ENCODE measurements at places on chromosomes 16 and 17.

DNA sequence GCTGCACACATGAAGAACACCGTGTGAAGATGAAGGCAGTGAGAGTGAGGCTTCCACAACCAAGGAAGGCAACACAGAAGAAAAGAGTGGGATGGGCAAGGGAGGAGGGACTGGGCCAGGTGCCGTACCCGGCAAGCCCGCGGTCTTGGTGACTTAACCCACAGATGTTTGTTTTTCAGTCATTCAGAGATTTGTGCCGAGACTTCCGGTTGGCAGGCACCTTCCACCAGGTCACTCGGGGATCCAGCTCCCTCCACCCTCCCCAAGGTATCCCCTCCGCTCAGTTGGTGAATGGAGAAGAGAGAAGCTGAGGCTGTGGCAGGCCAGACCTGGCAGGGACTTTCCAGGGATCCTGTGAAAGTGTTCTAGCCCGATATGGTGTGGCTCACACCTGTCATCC, 4.9 kb upstream of the KREMEN2 start:
- DNase-seq = no peak

DNA sequence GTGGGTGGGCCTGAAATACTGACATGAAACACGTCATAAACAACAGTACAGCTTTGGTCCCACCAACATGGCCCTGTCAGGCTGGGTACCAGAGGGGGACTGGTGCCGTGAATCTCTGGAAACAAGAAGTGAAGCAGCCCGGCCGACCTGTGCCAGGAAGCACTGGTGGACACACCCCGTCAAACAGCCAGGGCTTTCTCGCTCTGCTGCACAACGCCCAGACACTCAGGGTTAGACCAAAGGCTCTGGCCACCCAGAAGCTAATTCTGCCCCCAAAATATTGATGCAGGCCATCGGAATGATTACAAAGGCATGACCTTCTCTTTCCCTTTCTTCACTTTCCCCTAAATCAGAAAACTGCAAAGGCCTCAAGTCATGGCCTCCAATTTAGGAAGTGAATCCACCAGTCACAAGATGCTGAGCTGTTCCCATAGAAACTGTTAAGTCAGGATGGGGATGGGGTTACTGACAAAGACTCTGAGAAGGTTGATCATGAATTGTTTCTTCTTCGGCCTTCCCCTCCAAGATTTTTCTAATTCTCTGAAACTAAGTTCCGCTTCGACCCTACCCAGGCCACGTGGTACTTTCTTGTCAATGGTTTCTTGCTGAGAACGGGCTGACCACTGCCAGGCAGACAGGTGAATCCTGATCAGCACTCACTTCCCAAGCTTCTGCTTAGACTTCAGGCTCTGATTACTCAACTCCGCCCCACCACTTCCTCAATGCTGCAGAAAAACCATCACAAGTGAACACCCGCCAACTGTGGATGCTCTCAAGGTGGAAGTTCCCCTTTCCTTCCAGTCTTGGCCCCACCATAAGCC, 6.7 kb downstream of the PITPNA start:
- no peak for DNase-seq

DNA sequence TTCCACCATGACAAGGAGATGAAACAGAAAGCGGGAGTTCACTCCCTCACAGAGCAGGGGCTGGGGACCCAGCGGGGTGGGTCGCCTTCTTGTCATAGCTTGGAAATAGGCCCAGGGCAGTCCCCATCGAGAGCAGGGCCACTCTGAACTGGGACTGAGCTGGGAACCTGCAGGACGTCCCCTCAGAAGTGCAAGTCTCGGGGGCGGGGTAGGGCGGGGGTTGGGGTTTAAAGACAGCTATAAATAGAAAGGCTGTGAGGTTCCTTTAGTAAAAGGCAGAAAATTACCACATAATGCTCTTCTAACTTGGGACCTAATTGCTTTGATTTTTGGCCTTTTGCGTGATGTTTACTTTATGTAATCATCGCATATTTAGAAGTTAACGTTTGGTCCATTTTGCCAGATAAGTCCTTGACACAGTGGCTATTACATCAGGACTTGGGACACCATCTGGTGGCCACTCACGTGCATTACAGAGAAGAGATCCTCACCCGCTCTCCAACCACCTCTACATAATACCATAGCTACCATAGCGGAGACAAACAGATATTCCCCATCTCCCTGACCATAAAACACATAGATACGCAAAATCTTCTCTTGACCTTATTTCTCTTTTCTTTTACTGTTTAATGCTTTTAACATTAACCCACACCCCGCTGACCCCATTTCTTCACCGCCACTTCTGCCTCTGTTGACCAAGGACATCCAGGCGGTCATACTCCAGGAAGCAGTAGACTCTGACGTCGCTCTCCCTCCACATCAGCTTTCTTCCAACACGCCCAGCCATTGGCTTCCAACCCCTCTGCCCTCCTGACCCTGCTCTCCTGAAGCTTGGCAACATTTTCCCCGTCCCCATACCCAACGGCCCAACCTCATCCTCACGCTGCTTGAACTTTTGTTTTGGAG, 27.5 kb upstream of the PIK3R6 start:
- peak; percentile 41 for DNase-seq

DNA sequence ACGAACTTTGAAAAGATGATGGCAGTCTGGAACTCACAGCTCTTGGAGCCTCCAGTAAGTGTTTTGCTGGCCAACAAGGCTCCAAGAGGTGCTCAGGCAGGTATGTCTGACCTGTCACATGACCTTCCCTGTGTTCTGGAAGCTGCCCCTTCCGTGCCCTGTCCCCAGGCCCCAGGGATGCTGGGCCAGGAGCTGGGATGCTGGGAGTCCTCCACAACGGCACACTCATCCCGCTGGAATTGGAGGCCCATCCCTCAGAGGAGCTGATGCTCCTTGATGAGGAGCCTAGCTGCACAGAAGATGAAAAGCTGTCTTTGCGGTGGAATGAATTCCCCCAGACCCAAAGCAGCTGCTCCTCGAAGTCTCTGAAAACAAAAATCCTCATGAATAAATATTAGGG, 47.8 kb downstream of the HOXB1 start:
- no peak for DNase-seq

DNA sequence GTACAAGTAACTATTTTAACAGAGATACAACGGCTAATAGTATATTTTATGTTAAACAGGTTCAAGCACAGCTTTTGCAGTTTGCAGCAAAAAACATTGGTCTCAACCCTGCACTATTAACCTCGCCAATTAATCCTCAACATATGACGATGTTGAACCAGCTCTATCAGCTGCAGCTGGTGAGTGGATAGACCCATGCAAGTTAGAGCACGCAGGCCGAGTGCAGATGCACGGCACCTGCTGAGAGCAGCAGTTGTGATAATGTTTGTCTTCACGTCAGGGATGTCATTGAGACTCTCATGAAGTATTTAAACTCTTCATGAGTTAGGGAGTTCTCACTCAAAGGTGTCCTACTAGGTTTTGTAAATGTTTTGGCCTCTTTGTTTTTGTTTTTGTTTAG, 45.6 kb downstream of the TMC6 start:
- no peak for DNase-seq

- no peak for DNase-seq
These were observed 14.8 kb upstream of the PVALEF start for GRCh38 chr17:81150377-81151077.

DNA sequence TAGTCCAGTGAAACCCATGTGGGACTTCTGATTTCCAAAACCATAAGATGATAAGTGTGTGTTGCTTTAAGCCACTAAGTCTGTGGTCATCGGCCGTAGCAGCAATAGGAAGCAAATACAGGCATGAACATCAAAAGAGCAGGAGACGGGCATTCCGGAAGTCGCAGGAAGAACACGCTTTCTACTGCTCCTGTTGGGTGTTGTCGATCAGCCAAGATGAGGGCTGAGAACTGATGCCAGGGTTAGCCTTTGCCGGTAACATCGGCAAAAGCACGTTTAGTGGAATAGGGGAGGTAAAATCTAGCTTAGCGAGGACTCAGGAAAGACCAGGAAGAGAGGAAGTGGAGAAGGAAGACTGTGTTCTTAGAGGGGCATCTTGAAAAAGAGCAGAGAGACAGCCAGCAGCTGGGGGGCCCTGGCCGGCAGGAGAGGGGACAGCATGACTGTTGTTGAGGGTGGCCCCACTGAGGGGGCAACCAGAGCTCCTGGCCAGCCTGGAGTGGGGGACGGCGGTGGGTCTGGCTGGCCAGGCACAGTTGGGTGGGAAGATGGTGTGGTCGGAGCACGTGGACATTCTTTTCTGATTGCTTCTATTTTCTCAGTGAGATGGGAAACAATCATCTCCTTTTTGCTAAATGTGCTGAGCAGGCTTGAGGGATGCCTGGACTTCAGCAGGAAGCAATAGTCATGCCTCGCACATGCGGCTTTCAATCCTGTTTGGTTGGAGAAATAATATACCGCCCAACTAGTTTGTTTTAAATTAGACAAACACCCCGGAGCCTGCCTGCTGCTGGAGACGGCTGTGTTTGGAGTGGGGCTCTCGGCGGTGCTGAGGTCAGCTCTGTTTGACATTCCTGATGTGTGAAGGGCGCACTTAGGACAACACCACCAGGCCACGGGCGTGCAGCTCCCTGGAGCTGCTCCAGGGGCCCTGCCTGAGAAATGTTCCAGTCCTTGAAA, 109.9 kb downstream of the METRNL start:
- DNase-seq = peak; percentile 68

GRCh38 chr17:82781894-82782274, 30.0 kb downstream of the TBCD start:
- peak; percentile 73 for DNase-seq

DNA sequence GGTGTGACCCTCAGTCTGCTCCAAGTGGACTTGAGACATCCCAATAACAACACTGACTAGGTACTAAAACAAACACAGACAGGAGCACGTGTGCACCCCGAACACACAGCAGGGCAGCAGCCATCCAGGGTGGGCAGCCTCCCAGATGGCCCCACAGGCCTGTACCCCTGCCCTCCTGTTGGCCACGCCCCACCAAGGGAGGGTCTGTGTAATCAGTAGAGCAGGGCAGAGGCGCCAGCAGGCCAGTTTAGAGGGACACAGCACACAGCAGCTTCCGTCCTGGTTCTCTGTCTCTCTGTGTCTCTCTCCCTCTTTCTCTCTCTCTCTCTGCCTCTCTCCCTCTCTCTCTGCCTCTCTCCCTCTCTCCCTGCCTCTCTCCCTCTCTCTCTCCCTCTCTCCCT, 21.4 kb downstream of the ACTG1 start:
- DNase-seq = no peak

- no peak for DNase-seq
These were observed 4.7 kb upstream of the NLRC5 start for GRCh38 chr16:56984639-56985038.

- DNase-seq = no peak
These were observed 18.1 kb upstream of the DNAH17 start for GRCh38 chr17:78595135-78595810.

- DNase-seq = no peak
These were observed 147.2 kb downstream of the UTP18 start for GRCh38 chr17:51407576-51407975.

- DNase-seq = no peak
These were observed 149.9 kb downstream of the NPIPB5 start for GRCh38 chr16:22660441-22661160.

DNA sequence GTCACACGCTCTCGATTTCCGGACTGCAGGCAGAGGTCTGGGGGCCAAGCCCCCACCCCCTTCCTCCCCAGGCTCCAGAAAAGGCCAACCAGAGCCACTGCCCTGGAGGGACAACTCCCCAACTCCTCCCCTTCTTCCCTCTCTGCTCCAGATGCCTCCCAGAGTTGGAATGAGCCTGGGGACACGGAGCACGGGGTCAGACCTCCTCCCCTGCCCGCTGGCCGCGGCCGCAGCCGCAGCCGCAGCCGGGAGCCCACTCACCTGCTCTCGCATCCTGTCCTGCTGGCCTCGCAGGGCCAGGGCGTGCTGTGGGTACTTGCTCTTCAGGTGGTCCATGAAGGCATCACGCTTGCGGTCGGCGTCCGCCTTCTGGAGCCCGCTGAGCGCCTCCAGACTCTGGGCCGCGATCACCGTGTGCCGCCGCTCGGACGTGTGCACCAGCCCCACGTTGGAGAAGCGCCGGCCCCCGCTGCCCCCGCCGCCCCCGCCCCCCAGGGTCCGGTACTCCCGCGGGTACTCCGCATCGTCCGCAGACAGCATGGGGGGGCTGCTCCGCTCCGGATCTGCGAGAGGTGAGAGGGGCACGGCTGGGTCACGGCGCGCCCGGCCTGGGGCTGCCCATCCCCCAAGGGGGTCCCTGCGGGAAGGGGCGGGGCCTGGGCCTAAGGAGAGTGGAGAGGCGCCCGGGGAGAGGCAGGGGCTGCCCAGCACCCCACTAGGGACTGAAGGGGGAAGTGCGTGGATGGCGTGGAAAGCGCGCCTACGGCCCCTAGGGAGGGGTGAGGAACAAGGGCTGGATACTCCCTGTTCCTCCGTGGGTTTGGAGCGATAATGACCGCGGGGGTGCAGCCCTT, 27.3 kb downstream of the SRCIN1 start:
- DNase-seq = no peak

DNA sequence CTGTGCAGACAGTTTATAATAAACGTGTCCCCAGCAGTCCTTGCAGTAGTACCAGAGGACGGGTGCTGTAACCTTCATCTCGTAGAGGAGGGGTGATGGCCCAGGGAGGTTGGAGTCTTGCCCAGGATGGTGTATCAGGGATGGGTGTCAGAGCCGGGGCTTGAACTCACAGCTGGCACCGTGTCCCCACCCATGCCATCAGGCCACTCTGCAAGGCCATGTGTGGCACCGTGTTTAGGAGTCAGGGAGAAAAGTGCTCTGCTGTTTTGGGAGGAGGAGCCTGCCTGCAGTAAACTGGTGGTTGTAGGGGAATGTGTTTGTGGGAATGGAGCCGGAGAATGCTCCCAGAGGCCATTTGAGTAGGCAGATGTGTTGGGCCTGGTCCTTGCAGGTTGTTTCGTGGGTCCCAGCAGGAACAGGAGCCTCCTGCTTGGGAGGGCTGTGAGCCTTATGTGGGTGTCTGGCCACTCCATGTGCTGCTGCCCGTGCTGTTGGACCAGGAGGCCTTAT, 1.7 kb downstream of the ADORA2B start:
- DNase-seq = no peak

- DNase-seq = no peak
These were observed 24.2 kb downstream of the MAP3K3 start for GRCh38 chr17:63646488-63646806.

DNA sequence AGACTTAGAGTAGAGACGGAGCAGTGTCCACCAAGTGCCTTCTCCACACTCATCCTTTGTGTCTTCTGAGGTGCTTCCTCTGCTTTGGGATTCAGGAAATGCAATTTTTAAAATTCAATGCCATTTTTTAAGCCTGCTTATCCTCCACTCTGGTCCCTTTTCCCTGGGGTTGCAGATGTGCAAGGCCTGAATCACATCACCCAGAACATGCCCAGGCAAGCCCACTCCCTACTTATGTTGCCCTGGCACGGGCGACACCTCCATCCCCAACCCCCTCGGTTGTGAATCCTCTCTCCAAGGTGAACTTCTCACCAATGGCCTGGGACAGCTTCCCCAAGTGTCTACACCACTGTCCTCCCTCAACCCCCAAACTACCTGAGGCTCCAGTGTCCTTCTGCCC, 116.2 kb downstream of the C17orf67 start:
- DNase-seq = no peak

DNA sequence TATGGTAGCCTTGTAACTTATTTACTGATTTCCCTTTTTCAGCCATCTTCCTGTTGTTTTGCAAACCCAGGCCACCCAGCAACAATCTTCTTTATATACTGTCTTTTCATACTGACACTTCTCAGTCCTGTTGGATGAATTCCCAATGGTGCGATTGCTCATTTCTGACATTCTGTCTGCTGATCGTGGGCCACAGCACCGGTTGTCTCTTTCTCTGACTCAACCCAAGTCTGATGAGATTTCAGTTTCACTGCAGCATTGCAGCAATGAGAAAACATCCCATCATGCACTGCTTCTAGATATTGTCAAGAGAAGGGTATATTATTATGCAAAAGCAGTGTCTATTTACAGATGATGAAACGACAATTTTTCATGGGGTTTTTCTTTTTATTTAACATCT, 349.2 kb upstream of the HSBP1 start:
- no peak for DNase-seq

Measured in right lung (tissue), 10 donors.